ENCODE measurements at places on chromosomes 4 and X.

GRCh38 chrX:29065477-29065876 is 478.2 kb downstream of the IL1RAPL1 start:
- no peak for DNase-seq

DNA sequence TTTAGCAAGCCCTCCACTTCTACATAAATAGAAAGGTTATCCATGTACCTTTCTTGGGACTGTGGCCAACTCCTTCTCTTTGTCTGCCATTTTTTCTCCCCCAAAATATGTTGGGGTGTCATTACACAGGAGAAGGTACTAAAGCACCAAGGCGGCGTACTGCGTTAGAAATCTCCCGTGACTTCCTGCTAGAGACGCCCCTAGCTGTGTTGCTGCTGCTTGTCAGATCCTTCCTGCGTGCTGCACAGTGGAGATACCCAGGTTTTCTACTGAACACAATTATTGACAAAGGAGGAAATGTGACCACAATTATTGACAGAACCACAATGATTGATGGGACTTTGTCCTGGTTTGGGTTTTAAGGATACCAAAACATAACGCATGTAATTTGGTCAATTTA is 97.7 kb downstream of the EFHC2 start:
- no peak for DNase-seq

- no peak for DNase-seq
Observed at GRCh38 chr4:85557016-85557901, 82.3 kb downstream of the ARHGAP24 start.

- DNase-seq = peak; percentile 7
Observed at GRCh38 chr4:106816496-106816895, 219.6 kb downstream of the DKK2 start.

DNA sequence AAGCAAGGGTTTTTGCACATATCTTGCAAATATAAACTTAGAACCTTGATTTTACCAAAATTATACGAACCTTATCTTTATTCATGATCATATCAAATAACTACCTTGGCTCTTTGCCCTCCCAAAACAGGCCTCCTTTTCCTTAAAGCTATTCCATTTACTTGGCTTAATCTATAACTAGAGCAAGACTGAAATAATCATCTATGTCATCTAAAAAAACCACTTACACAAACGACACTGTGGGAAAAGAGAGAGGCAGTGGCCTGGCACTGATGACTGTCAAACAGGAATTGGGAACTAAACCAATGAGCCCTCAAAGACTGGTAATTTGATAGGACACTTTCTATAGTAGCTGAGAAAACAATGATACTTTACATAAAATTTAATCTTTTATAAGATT is 11.7 kb upstream of the PTPN13 start:
- peak; percentile 40 for DNase-seq

- DNase-seq = peak; percentile 43
Observed at GRCh38 chr4:158253350-158253980, 43.2 kb downstream of the TMEM144 start.

DNA sequence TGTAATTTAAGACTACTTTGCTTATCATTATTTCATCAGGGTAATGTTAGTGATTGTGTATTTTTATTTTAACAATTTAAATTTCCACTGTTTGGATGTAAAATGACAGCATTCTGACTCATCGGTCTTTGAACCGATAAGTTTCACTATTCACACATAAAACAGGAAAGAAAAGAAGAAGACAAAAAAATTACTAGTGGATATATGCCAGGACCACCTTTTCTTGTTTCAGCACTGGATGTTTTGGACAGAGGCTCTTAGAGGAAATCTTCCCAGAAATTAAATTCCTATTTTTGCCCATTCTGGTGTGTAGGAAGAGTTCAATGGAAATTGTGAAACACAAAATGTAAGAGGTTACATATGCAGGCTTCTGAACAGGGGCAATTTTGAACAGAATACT is 57.4 kb downstream of the VEGFC start:
- DNase-seq = peak; percentile 22

GRCh38 chr4:38509551-38509950 is 154.4 kb upstream of the KLF3 start:
- no peak for DNase-seq

- no peak for DNase-seq
Observed at GRCh38 chrX:37906357-37906756, 59.0 kb upstream of the DYNLT3 start.

- DNase-seq = peak; percentile 32
Observed at GRCh38 chr4:146379744-146380143, 142.0 kb downstream of the SLC10A7 start.

GRCh38 chr4:2924765-2925301 is 38.4 kb downstream of the NOP14 start:
- no peak for DNase-seq

DNA sequence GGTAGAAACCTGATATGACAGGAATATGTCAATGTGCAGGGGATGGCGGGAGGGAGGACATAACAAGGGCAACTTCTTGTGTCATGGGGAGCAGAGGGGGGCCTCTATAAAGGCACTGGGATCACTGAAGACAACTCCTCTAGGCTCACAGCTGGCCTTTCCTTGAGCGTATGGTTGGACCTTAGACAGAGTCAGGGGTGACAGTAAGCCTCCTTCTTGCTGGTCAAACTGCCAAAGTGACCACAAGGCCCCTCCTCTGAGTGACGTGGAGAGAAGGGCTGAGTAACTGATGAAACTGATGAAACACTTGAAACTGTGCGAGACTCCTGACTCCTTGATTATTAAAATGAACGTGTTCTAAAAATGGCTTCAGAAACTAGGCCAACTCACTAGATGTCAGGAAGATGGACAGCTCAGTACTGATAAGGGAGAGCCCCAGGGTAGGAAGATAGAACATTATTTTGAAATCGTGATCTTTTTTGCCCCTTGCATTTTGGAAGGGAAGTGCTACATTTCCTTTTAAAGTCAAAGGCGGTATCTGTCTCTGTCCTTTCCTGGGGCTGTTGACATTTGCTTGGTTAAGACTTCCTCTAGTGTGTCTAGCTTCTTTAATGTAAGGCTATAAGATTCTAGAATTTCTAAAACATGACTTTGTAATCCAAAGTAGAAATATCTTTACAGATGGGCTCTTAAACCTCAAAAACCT is 1.6 kb downstream of the RAB33A start:
- DNase-seq = no peak

- DNase-seq = no peak
Observed at GRCh38 chr4:155220025-155220424, 11.6 kb downstream of the NPY2R start.

GRCh38 chr4:151992332-151993154 is 231.7 kb upstream of the GATB start:
- DNase-seq = peak; percentile 33

DNA sequence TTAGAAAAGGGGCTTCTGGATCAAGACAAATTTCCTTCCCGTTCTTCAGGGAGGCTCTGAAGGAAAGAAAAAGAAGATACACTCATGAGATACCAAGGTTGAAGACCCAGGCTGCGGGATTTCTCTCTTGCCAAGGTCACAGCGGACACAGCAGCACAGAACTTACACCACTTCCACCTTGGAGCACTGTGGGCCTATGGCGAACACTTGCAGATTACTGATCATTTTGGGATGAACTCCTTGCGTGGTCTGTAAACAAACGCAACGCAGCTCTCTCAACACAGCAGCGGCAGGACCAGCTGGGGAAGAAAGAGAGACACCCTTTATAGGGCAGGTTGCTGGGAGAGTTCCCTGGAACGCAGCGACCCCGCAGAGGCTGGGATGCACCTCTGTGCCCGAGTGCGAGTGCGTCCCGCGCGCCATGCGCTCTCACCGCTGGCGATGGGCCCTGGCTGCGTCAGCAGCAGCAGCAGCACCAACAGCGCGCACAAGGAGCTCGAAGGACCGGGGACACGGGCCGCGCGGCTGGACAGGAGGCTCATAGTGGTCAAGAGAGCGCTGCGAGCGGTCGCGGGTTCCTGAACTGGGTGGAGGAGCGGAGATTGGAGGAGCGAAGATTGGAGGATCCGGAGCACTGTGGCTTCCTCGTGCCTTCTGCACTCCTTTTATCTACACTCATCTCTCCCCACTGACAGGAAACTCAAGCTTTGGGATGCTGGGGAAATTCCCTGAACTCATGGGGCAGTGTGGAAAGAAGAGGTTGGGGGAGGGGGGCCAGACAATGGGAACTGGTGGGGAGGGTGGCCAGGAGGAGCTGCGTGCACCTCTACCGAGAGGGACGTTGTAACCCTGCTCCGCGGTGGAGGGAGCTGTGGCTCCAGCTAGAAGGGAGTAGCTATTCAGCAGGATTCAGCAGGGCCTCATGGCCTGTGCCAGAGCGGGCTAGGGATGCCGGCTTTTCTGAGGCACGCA is at the start of gene CXCL5:
Gene CXCL5, minus strand, starts transcription at position 638 of the 972 bp plus-strand sequence. Its CDS starts 96 bp downstream, at position 542.
- no peak for DNase-seq

- DNase-seq = peak; percentile 90
Observed at GRCh38 chr4:48970471-48970921, 15.6 kb upstream of the CWH43 start.

GRCh38 chr4:80521438-80521837 is 185.9 kb downstream of the CFAP299 start:
- DNase-seq = no peak

- DNase-seq = no peak
Observed at GRCh38 chr4:45172636-45173035, 446.3 kb upstream of the GNPDA2 start.

- peak; percentile 80 for DNase-seq
Observed at GRCh38 chr4:83364312-83364711, 29.7 kb upstream of the HPSE start.

GRCh38 chr4:184094532-184095159 is 123.0 kb downstream of the ENPP6 start:
- DNase-seq = no peak

GRCh38 chr4:36891971-36892370 is 352.6 kb upstream of the NWD2 start:
- no peak for DNase-seq

GRCh38 chr4:158856852-158857251 is 88.0 kb downstream of the FNIP2 start:
- DNase-seq = peak; percentile 25

DNA sequence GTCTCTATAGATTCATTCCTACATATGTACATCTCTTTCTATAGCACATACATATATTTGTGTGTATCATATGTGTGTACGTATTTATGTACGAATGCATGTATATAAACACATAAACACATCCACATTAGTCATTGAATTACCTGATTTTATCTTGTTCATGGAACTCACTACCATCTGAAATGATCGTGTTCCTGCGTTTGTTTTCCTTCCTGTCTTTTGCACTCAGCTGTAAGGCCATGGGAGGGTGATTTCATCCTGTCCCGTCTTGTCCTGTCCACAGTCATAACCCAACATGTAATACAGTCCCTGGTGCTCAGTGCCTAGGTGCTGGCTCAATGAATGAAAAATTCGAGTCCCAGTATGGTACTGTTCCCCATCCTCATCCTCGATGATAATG is 191.8 kb upstream of the PSAPL1 start:
- no peak for DNase-seq

GRCh38 chr4:5429747-5430146 is 278.6 kb downstream of the EVC2 start:
- DNase-seq = no peak

DNA sequence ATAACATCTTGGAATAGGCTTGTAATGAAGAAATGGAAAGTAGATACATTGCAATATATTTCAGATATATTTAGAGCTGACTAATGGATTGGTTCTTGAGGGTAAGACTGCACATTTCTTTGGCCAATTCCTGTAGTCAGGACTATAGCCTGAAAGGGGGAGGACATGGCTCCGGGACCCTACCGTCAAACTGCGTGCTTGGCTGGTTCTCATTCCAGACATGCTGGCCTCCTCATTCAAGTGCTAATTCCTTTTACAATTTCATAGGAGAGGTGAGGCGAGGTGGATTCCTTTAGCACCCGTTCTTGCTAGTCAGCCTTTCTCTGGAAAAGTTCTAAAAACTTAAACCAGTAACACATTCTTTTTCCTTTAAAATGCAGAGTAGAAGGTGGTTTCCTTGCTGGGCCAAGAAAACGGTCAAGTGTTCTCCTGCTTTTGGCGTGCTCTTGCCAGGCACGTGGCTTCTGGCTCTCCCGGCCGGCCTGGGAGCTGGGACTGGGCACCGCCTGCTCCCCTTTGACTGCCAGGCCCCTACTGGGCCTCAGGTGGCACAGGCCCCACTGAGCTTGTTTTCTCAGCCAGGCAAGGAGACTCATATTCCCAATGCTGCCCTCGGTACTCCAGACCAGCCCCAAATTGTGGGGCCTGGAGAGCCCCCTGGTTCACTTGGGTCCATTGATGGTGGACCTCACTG is 167.2 kb downstream of the STK32B start:
- DNase-seq = no peak

GRCh38 chr4:38600575-38600974 is 63.4 kb upstream of the KLF3 start:
- DNase-seq = no peak

DNA sequence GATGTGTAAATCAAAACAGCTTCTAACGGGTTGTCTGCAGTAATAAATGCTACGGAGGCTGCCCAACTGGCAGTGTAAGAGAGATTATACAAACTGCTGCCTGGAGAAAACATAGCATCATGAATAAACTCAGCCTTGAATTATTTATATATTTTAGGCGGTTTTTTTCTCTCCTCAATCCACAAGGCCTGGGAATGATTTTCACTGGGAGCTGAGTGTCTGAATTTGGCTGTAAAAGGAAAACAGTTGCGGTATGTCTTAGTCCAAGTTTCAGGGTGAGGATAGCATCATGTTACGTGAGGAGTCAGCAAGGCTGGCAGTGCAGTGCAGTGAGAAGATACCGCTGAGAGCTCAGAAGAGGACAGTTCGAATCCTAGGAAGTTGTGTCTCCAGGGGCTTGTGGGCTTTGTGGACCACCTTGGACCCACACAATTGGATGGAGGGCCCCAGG is 291.5 kb upstream of the BOD1L1 start:
- DNase-seq = no peak

GRCh38 chr4:133152330-133152821 is 3.3 kb downstream of the PCDH10 start:
- no peak for DNase-seq

- DNase-seq = no peak
Observed at GRCh38 chr4:136690360-136690759, 841.9 kb downstream of the PCDH18 start.

DNA sequence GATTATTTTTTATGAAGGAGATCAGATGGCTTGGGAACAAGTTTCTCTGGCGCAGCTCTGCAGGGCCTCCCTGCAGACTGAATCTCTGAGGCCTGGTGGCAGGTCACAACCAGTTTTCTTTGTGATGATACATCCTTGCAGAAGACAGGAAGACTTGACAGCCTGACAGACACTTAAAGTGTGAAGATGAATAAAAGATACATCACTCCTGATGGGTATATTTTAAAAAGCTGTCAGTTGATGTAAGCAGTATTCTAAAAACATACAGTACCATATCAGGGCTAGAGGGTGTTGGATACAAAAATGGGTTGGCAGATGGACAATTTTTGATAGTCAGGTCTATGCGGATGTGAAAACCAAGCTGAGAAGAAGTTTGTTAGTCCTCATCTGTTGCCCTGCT is 239.5 kb downstream of the LHFPL1 start:
- no peak for DNase-seq
